ENCODE measurements at places on chromosomes 2 and 18.

GRCh38 chr18:79747156-79747845 is 50.4 kb upstream of the KCNG2 start:
- no peak for DNase-seq

- peak; percentile 56 for DNase-seq
Measured at GRCh38 chr2:97936199-97936598, 59.5 kb downstream of the TMEM131 start.

DNA sequence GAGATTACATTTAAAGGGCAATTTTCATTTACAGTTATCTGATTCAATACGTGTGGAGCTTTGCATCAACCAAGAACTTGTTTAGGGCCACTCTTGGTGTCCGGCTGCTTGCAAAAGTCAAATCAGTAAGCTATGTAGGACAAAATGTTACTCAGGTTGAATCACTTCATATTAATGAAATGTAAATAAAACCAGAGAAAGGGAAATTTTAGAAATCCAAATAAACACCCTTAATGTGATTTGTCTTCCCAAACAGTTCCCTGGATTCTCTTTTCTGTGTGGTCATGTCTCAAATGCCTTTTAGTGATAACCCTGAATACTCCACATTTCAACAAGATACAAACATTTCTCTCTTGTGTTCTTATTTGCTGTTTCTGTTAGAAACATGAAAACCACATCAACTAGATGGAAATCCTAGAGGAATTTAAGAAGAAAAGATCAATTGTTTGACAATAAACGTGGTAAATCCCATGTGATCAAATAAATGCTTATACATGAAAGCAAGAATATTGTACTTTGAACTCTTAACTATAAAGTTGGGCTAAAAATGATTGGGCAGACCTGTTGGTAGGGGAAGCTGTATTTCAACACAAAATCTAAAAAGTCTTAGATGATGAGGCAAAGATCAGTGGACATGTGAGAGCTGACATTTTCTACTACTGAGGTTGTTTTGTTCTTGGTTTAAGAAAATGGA is 101.3 kb downstream of the CDC42EP3 start:
- DNase-seq: no peak

GRCh38 chr2:197092431-197092830 is 165.9 kb upstream of the PGAP1 start:
- no peak for DNase-seq

GRCh38 chr2:54062401-54062800 is 53.0 kb upstream of the ACYP2 start:
- DNase-seq: no peak

- no peak for DNase-seq
Measured at GRCh38 chr2:46590319-46590718, 111.0 kb downstream of the TMEM247 start.

GRCh38 chr2:27735263-27735904 is 36.1 kb upstream of the MRPL33 start:
- peak; percentile 67 for DNase-seq

DNA sequence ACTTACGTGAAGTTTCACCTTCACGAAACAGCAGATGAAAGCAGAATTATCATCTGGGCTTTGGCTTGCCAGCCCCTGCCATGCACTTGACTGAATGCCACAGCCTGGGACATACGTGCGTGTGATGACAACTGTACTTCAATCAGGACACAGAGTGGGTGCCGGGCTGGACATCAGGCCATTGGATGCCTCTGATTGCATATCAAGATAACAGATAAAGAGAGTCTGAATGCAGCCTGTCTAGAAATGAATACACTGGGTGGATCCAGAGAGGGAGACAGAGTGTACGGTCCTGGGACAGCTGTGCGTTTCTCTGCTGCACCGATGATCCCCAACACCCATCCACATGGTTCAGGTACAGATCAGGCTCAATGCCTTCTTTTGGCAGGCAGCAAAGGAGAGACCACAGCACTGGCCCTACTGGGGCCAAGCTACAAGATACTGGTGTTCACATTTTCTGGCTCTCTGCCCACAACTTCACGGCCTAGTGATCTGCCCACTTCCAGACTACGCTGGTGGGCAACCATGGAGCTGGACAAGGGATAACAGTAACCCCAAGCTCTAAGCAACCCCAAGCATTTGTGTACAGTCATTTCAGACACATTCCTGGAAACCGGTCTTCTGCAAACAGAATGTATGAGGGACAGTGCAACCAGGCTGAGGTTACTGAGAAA is 35.6 kb downstream of the FBLN7 start:
- no peak for DNase-seq

GRCh38 chr18:7370375-7370774 is 139.5 kb downstream of the LRRC30 start:
- no peak for DNase-seq

DNA sequence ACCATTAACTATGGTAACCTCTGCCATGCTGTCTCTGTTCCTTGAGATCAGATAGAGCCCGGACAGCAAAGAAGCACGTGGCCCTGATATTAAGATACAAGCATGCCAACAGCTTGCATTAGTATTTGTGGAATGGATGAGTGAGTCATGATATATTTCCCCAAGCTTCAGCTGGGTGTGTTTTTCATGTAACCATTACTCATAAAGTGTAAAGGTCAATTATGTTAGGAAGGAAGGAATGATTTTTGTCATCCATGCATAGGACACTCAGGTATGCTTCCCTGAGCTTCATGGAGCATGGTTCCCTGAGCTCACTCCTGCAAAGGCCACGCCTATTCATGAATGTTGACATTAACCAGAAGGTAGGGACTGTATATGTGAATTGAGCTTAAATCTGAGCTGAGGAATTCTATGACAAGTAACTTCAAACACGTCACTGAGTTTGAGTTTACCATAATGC is 74.6 kb downstream of the ARL4C start:
- DNase-seq: peak; percentile 96

- DNase-seq: peak; percentile 26
Measured at GRCh38 chr2:168700615-168701245, 101.7 kb upstream of the NOSTRIN start.

DNA sequence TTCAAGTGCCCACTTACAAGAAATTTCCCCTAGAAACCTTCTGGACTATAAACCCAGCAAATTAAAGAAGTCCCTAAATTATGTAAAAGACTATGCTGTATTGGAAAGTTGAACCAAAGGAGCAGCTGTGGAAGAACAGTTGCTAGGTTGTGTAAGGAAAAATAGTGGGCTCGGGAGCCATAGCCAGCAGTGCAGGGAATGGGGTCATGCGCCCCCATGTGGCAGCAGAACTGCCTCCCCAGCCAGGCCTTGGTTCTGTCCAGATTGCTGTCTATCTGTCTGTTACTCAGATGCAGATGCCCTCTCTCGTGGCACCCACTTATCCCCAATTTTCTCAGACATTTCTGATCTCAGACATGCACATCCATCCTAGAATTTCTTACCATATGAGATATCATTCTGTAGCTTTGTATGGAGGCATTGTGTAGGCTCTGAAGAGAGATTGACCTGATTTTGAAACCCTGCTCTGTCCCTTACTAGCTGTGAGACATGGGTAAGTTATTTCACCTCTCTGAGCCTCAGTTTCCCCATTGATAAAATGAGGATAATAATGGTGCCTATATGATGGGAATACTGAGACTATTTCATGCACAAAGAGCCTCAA is 258.3 kb downstream of the SS18 start:
- DNase-seq: peak; percentile 37

DNA sequence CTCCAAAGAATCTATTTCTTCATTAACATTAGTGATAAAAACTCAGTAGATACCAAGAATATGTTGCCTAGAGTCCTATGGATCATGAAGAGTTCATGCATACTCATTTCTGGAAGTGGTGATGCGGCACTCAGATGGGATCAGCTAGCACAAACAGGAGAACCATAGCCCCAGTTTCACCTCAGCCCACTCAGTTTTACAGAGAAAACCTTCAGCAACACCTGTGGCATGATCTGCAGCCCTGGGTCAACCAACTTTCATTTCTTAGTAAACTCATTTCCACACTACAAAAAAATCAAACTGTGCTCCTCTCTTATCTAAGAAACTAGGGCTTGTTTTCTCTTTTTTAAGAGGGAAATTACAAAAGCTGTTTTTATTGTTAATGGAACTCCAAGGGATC is 569.4 kb downstream of the CCDC85A start:
- no peak for DNase-seq

GRCh38 chr2:100625717-100626116 is 62.9 kb downstream of the PDCL3 start:
- DNase-seq: no peak
